Activated T-cell treated with anti-CD3 and anti-CD28 coated beads, Interleukin-2, amount 50 U/mL, for 72 hours (primary cell): ENCODE measurements at places on chromosomes 1 and 21.
A peak's percentile ranks its signal among the peaks of the same experiment; 100 is the strongest.

GRCh38 chr1:220032911-220033310 lies 13.4 kb downstream of the EPRS1 start:
- no peak for DNase-seq

DNA sequence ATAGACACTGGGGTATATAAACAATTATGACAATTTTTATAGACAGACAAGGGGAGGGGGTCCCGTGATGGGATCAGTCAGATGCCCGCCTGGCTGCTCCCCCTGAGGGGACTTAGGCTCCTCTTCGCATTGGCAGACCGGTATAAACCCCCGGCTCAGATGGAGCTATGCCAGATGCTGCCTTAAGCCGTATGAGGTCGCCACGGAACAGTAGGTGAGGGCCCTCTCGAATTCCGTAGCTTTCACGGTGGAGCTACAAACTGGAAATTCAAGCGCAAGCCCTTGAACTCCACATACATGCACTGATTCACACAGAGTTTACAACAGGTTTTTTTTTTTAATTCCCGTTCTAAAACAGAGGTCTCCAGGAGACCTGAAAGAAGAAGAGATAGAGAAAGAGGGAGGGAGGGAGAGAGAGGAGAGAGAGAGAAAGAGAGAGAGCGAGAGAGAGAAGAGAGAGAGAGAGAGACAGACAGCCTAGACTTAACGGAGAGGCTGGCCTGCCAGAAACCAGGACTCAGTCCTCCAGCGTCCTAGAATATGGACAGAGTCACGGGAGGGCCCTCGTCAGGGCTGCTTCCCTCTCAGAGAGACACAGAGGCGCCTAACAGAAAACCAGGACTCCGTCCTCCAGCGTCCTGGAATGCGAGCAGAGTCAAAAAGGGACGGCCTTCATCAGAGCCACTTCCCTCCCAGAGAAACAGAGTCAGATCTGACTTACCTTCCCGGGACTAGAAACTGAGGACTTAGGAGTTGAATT lies 24.4 kb upstream of the TMEM54 start:
- DNase-seq = peak; percentile 39

GRCh38 chr21:15743593-15743992 lies 13.8 kb downstream of the USP25 start:
- no peak for DNase-seq

DNA sequence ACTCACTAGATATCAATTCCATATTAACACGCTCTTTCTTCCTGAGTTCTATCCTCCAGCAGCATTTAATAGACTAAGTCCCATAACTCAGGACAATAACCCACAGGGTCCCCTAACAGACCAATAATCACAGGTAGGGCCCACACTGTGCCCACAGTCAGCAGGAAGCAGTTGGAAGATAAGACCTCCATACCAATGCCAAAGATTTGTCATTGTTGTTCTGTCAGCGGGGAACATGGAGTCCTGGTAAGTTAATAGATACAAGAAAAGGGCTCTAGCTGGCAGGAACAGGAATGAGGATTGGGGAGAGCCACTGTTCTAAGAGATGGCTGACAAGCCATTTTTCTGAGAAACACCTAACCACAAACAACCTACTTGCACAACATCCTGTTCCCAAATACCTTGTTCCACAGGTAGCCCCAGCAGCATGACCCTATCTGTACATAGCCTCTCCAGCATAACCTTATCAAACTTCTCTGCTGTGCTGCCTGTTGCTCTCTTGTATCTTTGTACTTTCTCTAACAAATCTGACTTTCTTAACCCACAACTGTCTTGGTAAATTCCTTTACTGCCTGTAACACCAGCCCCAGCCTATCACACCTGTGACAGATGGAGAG lies 142.0 kb upstream of the KCNJ15 start:
- DNase-seq = no peak

GRCh38 chr1:79614762-79615161 lies 608.2 kb upstream of the ADGRL4 start:
- DNase-seq = no peak

GRCh38 chr1:239771550-239771949 lies 320.1 kb upstream of the FMN2 start:
- no peak for DNase-seq

DNA sequence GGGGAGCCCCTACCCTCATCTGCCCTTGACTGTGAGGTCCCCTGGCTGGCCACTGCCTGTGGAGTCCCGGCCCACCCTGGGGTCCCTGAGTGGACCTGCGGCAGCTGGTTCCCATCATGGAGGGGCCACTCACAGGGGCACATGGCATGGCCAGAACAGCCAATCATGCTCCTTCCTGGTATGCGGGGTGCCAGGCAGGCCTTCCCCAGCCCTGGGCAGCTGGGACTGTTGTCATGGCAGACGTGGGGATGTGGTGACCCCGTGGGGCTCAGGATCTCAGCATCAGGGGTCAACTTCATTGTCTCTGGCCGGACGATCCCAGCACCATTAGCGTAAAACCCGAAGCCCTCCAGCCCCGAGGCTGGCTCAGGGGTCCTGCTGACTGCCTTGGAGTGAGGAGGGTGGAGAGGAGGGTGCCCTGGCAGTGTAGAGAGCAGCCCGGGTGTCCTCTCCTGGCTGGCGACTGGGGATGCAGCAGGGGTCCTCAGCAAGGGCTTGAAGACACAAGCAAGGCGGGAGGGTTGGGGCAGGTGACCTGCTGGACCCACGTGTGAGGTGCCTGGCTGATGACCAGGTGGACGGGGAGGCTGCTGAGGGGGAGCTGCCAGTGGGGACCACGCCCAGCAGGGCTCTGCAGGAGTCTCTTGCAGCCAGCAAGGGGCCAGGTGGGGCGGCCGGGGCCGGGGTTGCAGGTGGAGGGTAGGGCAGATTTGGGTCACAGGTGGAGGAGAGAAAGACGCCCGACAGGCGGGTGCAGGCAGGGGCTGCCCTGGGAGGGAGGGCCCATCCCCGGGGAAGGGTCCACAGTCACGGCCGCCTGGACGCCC lies 45.1 kb downstream of the TRIM11 start:
- DNase-seq = no peak

DNA sequence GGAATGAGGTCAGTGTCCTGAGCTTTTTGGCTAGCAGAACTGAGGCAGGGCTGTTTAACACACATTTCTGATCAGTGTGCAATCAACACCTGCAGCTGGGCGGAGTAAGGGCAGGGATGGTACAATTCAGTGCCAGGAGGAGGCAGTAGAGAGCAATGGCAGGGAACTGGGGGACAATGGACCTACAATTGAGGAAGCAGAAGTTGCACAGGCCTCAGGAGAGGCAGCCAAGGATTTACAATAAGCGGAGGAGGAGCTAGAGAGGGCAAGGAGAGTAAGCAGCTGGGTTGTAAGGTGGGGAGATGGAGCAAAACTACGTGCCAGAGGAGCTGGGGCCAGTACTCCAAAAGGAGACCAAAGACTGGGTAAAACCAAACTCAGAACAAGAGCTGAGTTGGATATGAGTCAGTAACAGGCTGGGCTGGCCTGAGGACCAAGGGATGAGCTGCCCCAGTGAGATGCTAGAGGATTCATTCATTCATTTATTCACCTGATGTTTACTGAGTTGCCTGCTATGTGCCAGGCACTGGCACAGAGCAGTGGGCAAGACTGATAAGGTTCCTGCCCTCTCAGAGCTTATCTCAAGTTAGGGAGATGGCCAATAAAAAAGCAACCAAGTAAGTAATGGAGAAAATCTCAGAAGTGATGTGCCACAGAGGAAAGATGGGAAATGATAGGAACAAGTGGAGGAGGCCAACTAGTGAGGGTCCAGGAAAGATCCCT lies 10.4 kb upstream of the GALE start:
- peak; percentile 60 for DNase-seq

GRCh38 chr1:187185389-187185788 lies 356.6 kb downstream of the PLA2G4A start:
- DNase-seq = no peak
